Amygdala (tissue), 56 donors: ENCODE measurements at places on chromosomes 16 and 17.

DNA sequence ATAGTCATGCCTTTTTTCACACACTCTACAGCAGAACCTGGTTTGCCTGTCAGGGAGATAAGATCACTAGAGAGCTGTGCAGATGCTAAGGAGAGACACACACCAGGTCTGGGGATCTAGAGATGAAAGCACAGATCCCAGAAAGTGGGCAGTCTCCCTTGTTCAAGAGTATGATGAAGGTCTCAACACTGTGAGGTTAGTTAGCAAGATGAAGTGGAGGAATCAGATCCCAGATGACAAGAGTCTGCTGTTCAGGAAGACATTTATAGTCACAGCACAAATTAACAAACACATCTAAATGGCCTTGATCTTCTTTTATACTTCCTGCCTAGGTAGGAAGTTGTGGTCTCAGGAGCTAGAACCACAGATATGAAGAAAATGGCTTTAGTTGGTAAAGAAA is 23.4 kb upstream of the SKAP1 start:
- no peak for DNase-seq

GRCh38 chr16:55569025-55569424 is 2.5 kb downstream of the CAPNS2 start:
- DNase-seq = no peak

DNA sequence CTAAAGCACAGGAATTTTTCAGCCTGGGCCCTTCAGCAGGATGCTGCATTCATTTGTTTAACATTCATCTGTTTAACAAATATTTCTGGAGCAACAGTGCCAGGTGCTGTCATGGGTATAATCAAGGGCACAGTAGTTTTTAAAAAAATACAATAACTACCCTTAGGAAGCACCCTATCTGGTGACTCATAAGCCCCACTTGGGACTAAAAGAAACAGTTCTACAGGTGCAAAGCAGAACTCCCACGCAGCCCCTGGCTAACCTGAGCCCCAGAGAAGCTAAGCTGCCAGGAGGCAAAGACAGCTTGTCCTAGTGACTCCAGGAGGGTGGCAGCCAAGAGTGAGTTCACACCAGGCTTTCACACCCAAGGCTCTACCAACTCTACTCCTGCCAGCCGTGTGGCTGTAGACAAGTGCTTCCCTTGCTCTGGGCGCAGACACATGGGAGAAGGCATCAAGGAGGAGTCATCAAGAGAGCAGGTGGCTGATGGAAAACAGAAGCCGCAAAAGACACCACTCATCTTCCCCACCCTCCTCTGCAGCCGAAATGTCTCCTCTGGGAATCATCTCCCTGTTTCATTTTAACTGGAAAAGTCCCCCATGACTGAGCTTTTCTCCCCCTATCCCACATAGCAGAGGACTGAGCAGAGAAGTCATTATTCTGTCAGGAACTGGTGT is 14.4 kb downstream of the CUEDC1 start:
- no peak for DNase-seq

GRCh38 chr16:26816266-26816665 is 250.5 kb upstream of the C16orf82 start:
- DNase-seq = no peak

DNA sequence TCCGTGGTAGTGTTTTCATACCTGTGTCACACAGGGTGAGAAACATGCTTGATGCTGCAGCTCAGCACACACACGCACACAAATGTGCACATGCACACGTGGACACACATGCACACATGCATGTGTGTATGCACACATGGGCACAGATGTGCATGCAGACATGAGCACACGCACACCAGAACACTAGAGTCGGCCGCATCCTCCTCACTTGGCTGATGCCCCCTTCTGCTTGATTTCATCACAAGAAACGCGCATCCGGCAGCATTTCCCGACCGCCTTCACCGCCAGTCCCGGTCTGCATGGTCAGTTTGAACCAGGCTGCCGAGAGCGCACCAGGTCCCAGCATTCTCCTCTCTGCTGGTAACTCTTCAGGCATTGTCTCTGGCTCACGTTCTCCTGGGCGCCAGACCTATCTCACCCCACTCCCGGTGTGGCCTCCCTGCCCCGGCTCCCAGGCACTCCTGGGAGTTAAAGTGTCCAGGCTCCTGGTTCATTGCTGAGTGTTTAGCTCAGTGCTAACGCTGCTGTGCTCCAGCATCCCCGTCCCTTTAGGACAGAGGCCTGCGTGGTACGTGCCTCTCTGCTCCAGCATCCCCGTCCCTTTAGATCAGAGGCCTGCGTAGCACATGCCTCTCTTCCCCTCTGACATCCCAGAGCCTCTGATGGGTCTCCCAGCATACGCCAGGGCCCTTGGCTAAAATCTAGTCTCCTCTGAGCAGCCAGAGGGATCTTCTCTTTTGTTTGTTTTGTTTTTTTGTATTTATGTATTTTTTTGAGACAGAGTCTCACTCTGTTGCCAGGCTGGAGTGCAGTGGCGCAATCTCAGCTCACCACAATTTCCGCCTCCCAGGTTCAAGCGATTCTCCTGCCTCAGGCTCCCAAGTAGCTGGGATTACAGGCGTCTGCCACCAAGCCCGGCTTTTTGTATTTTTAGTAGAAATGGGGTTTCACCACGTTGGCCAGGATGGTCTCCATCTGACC is 16.0 kb downstream of the BAIAP2 start:
- no peak for DNase-seq

DNA sequence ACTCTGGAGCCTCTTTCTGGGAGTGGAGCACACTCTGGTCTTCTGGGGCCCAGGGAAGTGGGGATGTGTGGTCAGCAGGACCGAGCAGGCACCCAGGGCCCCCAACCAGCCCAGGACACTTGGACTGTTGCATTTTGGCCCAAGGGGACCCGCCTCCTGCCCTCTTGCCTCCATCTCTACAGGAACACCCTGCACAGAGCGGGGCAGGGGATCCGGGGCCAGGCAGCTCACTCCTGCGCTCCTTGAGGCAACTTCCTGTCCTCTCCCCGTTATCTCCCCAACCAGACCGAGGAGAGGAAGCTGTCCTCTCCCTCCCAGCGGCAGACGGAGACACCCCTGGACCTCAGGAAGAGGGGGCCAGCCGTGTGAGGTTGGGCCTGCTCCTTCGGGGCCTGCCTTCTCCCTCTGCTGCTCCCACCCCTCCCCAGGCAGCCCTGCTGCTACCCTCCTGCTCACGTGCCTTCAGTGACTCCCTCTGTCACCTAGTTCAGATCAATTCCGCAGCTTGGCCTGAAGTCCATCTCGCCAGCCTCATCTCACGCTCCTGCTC is 10.0 kb upstream of the ATP2A3 start:
- DNase-seq = no peak

- DNase-seq = no peak
Measured at GRCh38 chr17:4256952-4257351, 6.8 kb downstream of the ANKFY1 start.

DNA sequence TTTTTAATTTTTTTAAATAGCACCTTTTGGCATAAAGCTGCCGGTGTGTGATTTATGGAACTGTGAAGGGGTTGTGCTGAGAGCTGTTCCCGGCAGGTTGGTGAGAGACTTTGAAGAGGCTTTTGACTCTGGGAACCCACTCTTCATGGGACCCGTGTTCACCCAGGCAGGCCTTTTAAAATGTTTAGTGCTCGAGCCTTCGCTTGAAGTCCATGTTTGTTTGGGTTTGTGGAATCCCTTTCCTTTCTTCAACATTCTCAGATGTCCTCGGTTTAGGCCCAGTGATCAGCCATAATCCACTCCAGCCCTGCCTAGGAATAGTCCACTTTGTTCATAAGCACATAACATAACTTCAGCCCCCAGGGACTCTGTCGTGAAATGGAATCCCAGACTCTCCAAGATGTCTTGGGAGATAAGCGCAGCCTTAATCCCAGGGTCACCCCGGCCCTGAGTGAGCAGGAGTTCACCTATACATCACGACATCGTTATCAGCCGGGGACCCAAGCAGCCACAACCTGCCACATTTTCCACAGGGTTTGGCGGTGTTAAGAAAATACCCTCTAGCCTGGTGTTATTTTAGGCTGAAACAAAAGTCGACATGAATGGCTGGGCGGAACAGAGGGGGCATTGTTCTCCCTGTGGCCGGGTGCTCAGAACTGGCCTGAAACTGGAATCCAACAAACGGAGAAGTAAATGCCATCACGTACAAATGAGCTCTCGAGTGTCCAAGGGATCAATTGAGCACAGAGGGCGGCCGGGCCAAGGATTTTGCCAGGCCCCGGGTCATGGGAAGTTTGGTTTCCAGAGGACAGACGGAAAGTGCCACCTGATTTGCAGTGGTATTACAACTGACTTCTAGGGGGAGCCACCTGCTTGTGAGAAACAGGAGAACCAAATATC is 145.7 kb upstream of the IRX3 start:
- no peak for DNase-seq

- DNase-seq = no peak
Measured at GRCh38 chr17:53353919-53354351, 468.8 kb upstream of the KIF2B start.

GRCh38 chr16:592518-593306 is 2.8 kb downstream of the RAB40C start:
- peak; percentile 57 for DNase-seq

DNA sequence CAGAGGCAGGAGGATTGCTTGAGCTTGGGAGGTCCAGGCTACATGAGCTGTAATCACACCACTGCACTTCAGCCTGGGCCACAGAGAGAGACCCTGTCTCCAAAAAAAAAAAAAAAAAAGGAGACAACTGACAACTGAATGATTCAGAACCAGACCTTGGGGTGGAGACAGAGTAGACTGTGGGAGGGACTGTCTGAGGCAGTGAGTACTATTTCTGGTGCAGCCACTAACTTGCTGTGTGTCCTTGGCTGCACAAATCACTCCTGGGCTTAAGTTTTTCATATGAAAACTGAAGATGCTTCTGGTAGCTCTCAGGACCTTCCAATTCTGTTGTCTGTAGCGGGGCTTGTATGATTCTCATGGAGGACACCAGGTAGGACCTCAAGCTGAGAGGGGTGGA is 5.8 kb downstream of the ASB16 start:
- DNase-seq = no peak

GRCh38 chr17:62981933-62982332 is 15.9 kb downstream of the TANC2 start:
- DNase-seq = no peak

GRCh38 chr17:82357394-82357793 is 1.7 kb upstream of the TEX19 start:
- DNase-seq = no peak

DNA sequence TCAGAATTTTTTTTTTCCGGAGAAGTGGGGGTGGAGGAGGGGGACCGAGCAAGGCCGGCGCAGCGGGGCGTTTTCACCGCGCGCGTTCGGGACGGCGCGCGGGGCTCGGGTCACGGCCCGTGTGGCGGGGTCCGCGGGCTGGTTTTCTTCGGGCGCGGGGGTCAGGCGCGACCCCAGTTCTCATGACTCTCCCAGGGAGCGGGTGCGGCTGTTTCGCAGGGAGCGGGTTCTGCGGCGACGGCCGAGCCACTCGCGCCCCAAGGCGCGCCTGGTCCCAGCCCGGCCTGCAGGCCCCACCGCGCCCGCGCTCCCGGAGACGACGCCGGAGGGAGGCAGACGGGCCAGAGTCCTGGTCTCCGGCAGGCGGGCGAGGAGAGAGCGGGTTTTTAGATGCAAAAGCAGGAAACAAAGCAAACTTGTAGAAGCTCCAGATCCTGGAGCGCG is 1.0 kb downstream of the BAHCC1 start:
- no peak for DNase-seq

DNA sequence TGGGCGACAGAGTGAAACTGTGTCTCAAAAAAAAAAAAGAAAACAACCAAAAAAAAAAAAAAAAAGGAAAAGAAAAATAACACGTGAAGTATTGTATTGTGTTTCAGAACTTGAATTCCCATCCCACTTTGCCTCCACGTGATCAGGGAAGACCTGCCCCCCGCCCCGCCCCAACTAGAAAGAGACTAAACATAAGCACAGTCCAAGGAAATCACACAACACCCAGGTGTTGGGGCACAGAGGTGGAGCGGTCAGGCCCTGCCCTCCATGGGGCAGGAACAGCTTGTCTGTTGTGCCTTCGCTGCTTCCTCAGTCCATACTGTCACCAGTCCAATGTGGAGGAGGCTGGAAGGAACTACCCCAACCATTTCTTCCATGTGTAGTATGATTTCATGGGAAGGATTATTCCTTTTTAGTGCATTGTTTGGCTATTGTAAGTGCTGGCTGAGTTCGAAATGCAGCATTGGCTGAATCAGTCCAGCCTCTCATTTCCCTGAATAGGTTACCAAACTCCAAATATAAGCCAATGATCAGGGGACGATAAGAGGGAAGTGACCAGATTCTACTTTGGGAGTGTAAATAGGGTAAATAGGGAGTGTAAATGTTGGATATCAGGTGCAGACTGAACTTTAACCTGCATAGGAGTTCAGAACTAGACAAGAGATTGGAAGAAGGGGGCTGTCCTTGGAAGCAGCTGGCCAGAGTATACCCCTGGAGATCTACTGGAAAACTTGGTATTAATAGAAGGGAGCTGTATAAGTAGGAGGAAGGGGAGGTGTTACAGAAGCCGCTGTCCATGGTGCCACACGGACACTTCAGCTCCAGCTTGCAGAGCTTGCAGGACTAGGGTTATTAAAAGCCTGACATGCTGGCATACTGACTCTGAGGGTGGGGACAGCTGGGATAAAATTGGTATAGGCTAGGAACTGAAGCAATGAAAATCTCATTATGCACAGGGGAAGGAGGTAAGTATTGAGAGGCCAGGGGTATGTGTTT is 50.7 kb downstream of the TANGO6 start:
- no peak for DNase-seq

DNA sequence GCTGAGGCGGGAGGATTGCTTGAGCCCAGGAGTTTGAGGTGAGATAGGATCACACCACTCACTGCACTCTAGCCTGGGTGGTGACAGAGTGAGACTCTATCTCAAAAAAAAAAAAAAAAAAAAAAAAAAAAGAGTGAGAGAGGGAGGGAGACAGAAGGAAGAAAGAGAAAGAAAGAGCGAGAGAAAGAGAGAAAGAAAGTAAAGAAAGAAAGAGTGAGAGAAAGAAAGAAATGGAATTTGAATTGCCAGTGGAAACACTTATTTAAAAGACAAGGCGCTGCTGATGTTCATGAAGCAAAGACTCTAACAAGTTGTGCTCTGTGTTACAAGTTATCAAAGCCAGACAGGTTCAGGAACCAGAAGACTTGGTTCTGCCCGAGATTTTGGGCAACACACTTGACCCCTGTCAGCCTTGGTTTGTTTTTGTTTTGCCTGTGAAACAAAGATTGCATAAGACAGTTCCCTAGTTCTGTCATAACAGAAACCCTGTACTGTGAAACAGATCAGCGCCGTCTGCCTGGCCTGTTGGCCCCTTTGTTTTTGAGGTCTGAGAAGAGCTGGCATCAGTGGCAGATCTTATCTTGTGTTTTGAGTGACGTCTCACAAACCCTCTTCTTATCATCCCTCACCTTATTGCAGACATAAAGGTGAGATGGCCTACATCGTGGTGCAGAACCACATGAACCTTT is 55.4 kb upstream of the ENDOV start:
- DNase-seq = no peak

DNA sequence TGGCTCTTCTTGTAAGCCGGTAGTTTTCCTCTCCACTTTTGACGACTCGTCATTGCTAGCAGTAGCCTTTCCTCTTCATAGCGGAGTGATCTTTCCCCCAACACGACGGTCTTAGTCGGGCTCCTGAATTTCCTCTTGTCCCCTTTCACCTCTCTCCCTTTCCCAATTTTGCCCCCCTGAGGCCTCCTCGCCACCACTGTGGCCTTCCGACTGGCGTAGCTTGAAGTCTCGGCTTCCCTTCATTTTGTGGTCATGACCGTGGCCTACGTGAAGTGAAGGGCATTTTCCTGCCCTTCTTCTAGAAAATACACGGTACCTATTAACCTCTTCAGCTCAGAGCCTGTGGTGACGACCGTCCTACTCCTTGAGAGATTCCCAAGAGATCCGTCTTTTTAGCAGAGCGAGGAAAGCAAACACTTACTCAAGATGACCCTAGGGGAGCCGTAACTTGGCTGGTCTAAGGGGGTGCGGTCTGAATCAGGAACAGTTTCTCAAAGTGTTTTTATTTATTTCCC is 787 bp downstream of the PRKAR1A start:
- no peak for DNase-seq
